ENCODE measurements at places on chromosomes 7 and 10.

DNA sequence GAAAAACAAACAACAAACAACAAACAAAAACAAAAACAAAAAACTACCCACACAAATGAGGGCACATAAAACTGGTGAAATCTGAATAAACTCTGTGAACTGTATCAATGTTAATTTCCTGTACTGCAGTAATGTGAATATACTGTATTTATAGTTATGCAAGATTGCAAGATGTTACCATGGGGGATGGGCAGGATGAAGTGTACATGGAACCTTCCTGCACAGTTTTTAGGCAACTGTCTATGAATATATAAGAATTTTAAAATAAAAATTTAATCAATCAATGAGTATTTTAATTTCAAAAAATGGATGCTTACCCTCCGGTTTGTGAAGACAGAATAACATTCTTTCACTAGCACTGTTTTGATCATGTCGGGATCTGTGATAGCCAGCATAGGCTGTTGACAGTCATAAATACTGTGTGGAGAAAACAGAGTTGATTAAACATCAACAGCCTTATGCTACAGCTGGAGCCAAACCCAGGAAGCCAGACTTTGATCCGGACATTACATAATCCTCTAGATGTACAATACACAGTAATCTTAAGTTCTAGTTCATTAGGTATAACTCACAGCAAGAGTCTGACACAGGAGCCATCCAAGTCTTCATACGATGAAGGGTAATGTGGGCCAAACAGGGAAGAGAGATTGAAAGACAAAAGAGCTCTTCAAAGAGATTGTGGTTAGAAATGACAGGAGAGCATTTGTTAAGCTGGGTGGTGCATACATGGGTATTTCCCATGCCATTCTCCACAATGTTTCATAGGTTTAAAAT is 14.8 kb downstream of the CYP3A7 start:
- no peak for DNase-seq

- no peak for DNase-seq
Measured at GRCh38 chr10:110138197-110138812, 69.1 kb upstream of the MXI1 start.

- DNase-seq, result peak; percentile 46
Measured at GRCh38 chr7:157979636-157980340, 607.8 kb downstream of the PTPRN2 start.

- DNase-seq, result no peak
Measured at GRCh38 chr10:23448323-23448722, 9.4 kb downstream of the OTUD1 start.

DNA sequence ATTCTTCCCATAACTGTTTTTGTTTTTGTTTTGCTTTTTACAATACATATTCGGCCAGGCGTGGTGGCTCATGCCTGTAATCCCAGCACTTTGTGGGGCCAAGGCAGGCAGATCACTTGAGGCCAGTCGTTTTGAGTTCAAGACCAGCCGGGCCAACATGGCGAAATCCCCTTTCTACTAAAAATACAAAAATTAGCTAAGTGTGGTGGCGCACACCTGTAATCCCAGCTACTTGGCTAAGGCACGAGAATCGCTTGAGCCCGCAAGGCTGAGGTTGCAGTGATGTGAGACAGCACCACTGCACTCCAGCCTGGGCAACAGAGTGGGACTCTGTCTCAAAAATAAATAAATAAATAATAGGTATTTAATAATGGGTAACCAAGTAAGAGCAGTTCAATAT is 2.3 kb downstream of the TM9SF3 start:
- DNase-seq, result no peak

- DNase-seq, result no peak
Measured at GRCh38 chr7:103718482-103719061, 270.9 kb downstream of the RELN start.

GRCh38 chr7:96996111-96996957 is 9.0 kb upstream of the DLX6 start:
- DNase-seq, result no peak

GRCh38 chr10:32446536-32447406 is 831 bp downstream of the CCDC7 start:
- no peak for DNase-seq

DNA sequence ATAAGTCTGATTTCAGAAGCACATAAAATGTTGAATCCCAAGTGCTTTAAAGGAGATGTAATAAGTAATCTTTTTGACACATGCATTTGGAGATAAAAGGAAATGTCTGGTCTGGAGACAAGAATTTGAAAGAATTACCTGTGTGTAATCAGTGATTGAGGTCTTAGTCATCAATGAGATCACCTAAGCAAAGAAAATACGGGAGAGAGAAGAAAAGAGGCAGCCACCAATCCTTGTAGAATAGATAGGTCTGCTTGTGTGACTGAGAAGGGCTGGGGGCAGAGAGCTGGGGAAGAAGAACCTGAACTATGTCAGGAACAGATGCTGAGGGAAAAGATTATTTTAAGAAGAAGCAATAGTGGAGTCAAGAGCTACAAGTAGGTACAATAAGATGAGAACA is 49.3 kb upstream of the ITPRID1 start:
- no peak for DNase-seq

- no peak for DNase-seq
Measured at GRCh38 chr10:48614481-48615390, 9.9 kb upstream of the ARHGAP22 start.

DNA sequence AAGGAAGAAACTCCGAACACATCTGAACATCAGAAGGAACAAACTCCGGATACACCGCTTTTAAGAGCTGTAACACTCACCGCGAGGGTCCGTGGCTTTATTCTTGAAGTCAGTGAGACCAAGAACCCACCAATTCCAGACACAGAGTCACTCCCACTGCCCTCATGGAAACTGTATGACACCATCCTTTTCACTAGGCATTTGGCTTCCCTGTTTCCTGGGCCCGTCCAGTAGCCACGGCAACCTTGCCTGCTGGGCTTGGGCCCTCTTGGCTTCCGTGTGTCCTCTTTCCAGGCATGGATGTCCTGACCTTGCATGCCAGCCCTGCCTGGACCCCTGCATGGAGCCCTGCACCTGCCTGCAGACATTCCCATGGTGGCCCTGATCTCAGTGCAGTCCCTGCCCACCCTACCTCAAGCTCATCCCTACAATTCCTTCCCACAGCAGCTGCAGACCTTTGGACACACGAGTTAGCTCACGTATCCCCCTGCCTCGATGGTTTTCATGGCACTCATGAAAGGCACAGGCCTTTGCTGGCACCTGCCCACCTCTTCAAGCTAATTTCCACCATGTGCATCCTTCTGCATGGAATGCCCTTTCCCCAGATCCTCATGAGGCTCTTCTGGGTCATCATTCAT is 6.7 kb downstream of the SH2D4B start:
- DNase-seq, result no peak

DNA sequence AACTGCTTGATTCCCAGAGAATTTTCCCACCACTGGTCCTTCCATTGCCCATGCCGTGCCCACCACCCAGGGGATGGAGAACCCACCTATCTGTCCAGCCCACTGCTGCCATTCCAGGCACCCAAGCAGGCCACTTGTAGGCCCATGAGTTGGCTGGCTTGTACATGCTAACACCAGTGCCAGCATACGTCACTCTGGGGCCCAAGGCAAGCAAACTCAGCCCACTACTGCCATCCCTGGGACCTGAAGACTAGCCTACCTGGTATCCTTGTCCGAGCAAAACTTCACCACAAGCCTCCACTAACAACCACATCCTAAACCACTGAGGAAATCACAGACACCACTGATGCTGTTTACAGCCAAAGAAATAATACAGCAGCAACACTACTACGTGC is 44.7 kb upstream of the CDK6 start:
- no peak for DNase-seq

GRCh38 chr7:125871431-125871830 is 941.8 kb upstream of the POT1 start:
- no peak for DNase-seq

GRCh38 chr7:22632674-22633073 is 94.3 kb upstream of the IL6 start:
- DNase-seq, result no peak

GRCh38 chr10:118035354-118036005 is 11.3 kb downstream of the RAB11FIP2 start:
- DNase-seq, result no peak

DNA sequence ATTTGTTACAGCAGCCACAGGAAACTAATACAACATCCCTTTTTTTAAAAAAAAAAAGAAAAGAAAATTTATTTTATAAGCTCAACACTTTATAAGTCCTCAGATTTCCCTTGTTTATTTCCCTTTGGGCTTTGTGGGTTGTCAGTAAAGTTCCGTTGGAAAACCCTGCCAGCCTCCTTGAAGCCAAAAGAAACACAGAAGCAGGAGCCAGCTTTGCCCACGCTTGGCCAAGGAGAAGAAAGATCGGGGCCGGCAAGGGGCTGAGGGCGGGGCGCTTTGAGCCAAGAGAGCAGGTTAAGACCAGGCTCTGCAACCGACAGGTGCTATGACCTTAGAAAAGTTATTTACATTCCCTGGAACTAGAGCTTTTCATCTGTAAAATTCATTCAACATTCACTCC is 72.7 kb downstream of the RGS10 start:
- no peak for DNase-seq

GRCh38 chr10:125264757-125265578 is 104.6 kb upstream of the CTBP2 start:
- DNase-seq, result no peak

GRCh38 chr7:137943132-137943551 is 58.7 kb downstream of the CREB3L2 start:
- DNase-seq, result no peak

DNA sequence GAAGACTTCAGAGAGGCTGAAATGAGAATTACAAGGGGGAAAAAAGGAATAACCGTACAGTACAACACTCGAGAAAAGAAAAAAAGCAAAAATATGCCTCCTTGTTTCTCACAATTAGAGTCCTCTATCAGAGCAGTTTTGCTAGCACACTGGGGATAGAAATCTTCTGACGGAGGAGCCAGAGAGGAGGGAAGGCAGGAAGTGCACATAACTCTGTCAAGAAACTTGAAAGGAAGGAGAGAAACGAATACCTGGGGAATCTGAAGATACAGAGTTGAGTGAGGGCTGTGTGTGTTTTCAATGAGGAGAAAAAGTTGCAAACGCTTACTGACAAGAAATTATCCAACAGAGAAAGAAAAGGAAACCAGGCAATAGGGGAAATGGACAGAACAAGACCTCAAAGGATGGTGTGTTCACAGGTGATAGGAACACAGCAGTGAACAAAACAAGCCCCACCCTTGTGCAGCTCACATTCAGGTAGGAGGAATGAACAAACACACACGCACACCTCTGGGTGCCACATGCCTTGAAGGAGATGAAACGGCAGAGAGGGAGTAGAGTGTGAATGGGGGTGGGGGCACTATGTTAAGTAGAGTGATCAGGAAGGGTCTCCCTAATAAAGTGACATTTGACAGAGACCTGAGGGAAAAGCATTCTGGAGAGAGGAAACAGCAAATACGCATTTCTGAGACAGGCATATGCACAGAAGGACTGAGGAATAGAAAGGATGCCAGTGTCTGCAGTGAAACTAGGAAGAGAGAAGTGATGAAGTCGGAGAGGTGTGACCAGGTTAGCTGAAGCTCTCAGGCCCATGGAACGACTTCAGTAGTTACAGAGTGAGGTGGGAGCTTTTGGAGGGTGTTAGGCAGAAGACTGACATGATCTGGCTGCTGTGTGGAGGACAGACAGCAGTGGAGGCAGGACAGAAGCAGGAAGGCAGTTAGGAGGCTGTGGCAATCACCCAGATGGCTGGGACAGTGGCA is 46.7 kb upstream of the SPOCK2 start:
- no peak for DNase-seq

DNA sequence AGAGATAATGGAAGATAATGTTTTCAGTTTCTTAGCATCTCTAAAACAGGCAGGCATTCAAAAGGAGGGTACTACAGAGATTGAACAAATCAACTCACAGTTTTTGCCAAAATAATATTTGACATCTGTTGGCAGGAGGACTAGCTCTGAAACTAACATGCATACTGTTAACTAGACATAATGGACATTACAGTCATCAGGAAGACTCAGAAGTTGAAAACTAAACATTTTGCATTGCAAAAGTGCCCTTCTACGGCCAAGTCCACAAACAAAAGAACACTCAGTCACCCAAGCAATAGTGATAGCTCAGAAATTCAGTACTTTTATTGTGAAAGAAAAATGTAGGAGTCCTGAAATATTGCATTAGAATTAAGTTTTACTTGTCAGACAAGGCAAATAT is 399.0 kb downstream of the HGF start:
- DNase-seq, result no peak

GRCh38 chr7:2607122-2607922 is 24.5 kb upstream of the TTYH3 start:
- DNase-seq, result peak; percentile 91
